Neural crest cell (in vitro differentiated cells): ENCODE measurements at places on chromosomes 2 and 18.
A peak's percentile ranks its signal among the peaks of the same experiment; 100 is the strongest.

GRCh38 chr2:23386339-23387220 is 1.6 kb downstream of the KLHL29 start:
- DNase-seq: peak; percentile 18

DNA sequence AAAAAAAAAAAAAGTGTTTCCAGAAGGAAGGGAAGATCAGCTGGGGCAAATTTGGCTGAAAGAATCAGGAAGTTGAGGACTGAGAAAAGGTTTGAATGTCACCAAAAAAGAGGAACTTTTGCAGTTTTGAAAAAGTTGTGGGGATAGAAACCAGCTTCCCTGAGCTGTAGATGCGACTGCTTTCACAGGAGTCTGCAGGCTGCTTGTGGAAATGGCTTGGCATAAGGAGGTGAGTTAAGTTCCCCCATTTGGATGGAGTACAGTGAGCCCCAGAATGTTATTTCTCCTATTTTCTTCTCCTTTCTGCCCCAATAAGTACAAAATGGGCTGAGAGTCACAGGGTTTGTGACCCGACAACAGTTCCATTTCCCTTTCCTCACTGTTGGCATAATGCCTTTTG is 16.5 kb upstream of the ME2 start:
- no peak for DNase-seq

DNA sequence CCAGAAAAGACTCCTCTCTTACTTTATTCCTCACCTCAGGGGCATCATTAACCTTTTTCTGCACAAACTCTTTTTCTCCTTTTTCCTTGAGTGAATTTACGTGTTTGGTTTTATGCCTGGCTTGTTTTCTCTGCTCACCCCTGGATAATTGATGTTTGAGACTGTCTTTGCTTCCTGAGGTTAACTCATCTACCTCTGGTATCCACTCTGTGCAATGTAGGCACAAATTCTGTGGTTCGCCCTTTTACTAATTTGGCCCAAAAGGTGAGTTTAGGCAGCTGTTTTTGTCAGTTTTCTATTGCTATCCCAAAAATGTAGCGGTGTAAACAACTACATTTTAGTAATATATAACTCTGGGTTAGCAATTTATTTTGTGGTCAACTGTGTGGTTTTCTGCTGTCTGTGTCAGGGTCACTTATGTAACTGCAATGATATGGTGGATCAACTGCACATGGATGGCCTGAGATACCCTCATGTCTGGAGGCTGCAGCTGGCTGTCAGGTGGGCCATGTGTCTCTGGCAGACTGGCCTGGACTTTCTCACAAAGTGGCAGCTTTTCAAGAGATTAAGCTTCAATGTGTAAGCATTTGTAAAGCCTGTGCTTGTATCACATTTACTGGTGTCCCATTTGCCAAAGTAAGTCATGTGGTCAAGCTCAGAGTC is 329.7 kb downstream of the FSIP2 start:
- DNase-seq: no peak

- DNase-seq: no peak
Observed at GRCh38 chr2:210671065-210671464, 114.7 kb downstream of the CPS1 start.

DNA sequence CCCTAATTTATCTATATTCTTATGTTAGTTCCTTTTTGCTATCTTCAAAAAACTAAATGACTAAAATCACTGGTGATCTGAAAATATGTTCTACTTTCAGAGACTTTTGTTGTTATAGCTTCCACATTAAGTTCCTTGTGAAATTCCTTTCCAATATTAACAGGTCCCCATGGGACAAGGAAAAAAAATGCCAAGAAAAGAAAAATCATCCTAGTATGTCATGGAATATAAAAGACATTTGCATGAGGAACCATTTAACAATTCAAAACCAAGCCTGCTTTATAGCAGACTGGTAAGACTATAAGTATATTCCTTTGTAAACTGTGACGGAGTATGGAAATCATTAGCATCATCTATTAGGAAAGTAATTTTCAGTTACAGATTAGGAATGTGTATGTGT is 48.1 kb downstream of the COBLL1 start:
- DNase-seq: no peak

DNA sequence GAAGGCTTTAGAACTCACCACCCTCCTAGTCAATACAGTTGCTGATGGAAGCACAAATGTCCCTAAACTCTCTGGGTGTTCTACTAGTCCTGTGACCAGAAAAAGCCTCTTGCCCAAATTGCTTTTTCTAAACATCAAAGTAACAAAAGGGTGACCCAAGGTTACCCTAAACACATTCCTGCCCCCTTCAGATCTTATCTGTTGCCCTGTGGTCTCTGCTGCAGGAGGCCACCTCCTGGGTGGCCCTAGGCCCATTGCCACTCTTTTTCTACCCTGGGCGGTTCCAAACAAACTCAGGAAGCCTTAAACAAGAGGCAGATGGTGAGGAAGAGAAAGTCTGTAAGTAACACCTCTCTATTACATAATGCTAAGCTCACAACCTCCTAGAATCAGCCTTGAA is 3.3 kb downstream of the RNF152 start:
- DNase-seq: no peak

- no peak for DNase-seq
Observed at GRCh38 chr2:101433465-101433864, 41.4 kb downstream of the RFX8 start.

DNA sequence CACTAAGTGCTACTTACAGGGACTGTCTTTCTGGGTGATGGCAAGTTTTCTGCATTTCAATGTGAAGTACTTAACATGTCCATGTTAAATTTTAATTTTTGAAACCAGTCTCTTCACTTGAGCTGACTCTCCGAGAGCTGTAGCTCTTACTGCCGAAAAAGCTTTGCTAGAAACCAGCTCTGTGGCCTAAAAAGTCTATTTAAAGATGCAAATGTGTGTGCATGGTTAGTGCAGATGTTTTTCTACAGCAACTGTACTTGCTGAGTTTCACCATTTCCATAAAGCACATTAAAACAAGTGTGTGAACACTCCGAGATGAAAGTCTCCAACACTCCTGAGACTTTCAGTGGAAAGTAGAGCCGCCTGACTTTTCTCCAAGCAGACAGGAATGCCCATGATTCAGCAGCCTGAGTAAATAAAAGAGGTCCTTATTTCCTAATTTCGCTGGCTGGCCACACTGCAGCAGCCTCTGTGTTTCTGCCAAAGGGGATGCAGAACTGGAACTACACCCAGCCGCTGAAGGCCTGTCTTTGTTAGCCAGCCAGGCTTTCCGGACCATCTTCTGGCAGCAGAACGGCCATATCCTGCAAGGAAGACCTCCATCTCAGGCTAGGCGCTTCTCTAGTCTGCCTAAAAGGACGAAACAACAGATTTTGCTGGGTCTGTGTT is 121.2 kb downstream of the ZNF521 start:
- DNase-seq: no peak

DNA sequence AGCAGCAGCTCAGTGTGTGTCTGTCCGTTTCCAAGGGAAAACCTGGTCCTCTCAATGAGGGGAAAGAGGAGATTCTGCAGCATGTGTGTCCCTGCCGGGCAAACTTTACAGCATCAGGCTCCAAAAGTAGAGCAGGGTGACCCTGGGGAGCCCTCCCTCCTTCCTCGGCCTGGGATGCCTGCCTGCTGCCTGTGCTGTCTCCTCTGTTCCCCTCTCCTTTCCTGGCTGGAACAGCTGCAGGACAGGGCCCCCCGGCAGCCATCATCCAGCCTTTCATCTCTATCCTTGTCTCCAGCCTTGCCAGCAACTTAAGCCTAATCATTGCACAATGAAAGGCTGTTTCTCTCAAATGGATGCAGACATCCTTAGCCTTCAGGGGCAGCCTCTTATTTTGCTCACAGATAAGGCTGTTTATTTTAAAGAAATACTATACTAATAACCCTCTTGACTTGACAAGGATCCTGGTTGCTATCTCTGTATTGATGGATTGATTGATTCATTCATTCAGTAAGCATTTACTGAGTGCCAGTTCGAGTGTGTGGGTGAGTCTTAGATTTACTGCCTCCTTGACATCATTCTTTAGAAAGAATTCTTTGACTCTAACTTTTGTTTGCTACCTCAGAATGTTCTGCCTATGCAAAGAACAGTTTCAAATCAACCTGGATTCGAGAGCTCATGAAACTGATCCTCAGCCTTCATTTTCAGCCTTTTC is 40.6 kb upstream of the EDAR start:
- DNase-seq: no peak

- DNase-seq: no peak
Observed at GRCh38 chr2:102788885-102789260, 27.0 kb downstream of the TMEM182 start.

DNA sequence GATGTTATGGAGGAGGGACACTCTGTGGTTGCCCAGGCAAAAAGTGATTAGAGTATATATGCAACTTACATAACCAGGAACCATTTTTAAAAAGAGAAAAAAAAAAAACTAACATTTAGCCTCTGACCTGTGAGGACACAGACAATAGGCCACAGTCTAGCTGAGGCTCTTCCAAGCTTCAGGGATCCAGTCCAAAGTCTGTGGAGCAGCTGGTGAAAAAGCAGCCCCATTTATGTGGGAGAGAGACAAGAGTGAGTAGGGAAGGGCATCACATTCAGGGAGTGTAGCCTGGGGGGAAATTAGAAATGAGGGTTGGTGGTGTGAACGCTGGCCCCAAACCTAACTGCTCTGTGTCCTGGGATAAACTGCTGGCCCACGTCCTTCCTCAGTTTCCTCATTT is 122.8 kb downstream of the MYO5B start:
- no peak for DNase-seq

GRCh38 chr2:201955702-201956141 is 77.9 kb upstream of the FZD7 start:
- no peak for DNase-seq

DNA sequence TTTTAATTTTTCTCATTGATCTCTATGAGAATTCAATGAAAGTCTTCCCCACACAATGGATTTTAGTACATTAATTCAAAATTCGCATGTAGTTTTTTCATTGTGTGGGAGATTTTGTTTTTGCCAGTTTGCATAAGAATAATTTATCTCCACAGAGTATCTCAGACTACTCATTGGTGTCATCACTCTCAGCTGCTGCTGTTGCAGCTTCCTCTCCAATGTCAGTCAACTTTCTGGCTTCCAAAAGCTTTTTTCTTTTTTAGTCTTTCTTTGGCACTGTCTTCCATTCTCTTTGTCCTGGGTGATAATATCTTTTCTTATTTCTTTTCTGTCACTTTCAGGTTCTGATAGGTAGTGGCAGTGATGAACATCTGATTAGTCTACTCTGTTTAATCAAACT is 50.5 kb downstream of the PTRHD1 start:
- no peak for DNase-seq

DNA sequence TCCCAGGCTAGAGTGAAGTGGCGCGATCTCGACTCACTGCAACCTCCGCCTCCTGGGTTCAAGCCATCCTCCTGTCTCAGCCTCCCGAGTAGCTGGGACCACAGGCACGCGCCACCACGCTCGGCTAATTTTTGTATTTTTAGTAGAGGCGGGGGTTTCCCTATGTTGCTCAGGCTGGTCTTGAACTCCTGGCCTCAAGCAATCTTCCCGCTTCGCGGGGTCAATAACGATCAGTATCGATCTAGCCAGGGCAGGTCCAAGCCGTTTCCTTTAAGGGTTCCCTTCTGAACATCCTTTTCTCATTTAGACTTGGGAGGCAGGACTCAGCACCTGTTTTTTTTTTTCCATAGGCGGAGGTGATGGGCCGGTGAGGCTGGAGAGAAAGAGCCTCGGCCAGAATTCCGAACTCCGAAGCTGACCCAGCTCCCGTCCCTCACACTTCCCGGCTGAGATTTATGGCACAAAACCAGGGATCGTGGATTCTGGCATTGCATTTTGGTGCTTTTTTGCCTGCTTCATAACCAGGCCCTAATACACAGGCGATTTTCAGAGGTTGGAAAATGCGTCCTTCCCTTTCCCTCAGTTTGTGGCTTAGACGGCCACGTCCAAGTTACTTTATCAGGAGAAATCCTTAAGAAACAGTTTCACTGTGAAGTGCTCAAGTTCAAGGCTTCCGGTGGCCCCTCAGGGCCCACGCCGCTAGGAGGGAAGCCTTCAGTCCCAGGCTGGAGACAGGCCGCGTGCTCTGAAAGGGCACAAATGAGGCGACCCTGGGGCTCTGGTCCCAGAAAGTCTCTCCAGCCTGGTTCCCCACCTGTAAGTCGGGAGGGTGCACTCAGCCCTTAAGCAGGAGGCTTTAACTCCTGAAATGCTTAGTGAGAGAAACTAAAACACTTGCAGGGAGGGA is 998 bp upstream of the SLC66A3 start:
- no peak for DNase-seq

DNA sequence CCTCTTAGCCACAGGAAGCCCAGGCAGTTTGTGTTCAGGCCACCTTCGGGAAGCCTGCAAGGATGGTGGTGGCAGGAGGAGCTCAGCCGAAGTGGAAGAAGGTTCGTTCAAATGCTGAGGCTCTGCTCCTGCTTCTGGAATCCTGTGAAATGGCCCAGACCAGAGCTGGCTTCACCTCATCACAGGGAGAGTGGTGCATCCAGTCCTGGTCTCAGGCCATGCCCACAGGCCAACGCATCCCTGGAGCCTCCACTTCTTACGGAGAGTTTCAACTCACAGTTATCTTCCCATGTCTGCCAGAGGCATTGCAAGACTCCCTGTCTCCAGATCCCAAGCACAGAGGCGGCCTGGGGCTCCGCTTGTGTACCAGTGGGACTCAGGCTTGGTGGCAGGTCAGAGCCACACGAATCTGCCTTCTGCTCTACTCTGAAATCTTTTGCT is 82.3 kb downstream of the NDUFA10 start:
- DNase-seq: no peak

GRCh38 chr2:158213773-158214172 is 112.1 kb downstream of the UPP2 start:
- no peak for DNase-seq

DNA sequence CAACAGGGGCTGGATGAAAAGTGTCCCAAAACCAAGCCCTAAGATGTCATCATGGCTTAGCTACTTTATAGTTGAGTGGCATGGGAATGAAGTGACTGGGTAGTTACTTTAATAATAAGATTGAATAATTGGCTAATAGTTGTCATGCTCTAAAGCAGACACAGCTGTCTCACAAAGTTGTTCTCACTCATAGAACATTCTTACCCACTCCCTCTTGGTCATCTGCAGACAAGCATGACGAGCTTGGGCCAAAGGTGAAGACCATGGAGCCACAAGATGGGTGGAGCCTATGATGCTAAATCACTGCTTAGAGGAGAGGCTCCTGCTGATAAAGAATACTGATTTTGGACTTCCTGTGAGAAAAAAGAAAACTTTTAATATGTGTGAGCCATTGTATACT is 62.4 kb upstream of the MMADHC start:
- DNase-seq: no peak

DNA sequence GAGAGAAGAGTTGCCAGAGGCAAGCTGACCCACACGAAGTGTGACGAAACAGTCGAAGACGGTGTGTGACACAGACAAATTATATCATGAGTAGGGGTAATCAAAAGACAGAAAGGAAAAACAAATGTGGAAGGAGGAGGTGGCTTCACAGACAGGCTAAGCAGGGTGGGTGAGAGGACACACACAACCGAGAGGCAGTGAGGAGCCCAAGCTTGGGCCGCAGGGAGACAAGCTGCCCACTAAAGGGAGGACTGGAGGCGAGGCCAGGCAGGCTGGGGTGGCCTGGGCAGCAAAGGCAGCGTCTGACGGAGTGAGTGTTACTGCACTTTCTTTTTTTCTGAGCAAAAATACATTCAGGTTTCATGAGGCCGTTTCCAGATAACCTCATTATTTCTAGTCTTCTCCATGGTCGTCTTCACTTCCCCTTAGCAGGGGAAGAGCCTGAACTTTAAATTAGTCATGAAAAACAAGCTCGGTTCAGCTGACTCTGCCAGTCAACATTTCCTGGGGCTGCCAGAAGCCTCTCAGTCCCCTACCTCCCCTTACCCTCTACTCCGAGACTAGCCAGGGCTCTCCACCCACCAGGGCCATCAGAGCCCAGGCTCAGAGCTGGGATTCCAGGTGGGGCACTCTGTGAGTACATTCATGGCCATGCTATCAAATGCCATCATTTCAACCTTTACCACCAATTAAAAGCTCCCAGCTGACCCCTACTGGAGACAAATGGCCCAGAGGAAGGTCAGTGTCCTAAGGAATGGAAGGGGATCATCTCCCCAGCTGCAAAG is 13.8 kb upstream of the ZFP36L2 start:
- DNase-seq: no peak
